CD4-positive, alpha-beta T cell treated with Interferon gamma for 1 hour (primary cell): ENCODE measurements at places on chromosomes 16 and 17.

- DNase-seq = no peak
Observed at GRCh38 chr16:84450176-84450865, 54.1 kb downstream of the MEAK7 start.

GRCh38 chr16:50664270-50664669 lies 16.8 kb downstream of the SNX20 start:
- no peak for DNase-seq

GRCh38 chr16:817001-817906 lies 16.7 kb upstream of the GNG13 start:
- DNase-seq = no peak

- no peak for DNase-seq
Observed at GRCh38 chr17:17493249-17493985, 2.8 kb downstream of the RASD1 start.

DNA sequence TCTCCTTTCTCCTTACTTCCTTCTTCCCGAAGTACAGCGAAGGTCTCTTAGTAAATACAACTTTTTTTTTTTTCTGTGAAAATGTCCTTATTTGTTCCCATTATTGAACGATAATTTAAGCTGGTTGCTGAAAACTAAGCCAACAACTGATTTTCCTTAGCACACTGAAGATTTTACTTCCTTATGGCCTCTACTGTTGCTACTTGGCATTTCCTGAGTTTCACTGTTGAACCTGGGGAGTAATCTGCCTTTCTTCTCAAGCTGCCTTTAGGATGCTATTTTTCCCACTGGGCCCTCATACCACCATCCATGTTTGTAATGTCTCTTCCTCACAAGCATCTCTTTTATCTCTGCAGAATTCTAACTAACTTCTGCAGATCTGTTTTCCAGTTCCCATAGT lies 26.1 kb downstream of the UBE2O start:
- no peak for DNase-seq

DNA sequence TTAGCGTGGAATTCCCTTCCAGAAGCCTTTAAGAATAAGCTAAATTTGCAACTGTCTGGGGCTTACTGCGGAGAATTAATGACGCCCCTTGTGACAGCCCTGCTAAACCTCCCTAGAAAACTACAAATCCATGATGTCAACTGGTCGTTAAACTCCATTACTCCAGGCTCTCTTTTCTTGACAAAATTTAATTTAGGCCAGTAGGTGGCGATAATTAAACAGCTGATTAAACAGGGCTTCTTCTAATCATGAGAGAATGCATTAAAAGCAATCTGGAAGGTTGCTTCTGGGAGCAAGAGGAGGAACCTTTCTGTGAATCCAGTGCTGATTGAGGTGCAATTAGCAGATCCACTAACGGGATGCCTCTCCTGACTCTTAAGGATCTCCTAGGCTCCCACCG lies 8.1 kb upstream of the NLRP1 start:
- DNase-seq = no peak

- no peak for DNase-seq
Observed at GRCh38 chr17:70878879-70879278, 709.5 kb downstream of the KCNJ2 start.

DNA sequence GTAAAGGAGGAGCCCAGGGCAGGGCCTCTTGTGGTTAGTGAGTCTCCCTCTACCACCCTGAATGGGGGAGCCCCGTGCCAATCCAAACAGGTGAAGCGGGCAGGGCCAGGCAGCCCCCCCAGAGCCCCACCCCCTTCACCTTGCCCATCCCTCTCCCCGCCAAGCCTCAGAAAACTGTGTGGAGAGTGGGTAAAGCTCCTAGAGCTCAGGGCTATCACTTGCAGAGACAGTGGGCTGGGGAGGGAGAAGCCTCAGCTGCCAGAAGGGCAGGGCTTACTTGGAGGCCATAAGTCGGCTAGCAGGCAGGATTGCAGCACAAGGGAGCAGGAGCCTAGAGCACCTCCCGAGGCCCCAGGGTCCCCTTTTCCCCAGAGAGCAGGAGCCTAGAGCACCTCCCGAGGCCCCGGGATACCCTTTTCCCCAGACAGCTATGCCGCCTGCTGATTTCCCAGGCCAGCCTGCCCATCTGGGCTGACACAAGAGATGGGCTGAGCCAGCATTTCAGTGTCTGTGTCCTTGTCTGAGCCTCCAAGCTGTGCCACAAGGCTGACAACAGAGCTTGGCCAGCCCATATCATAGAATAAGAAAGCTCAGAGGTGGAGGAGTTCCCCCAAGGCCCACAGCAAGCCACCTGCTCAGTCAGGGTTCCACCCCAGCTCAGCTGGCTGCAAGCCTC lies 6.7 kb upstream of the KRT14 start:
- DNase-seq = no peak

GRCh38 chr16:11994143-11995119 lies 17.9 kb downstream of the SNX29 start:
- peak; percentile 49 for DNase-seq

GRCh38 chr17:36545077-36545464 lies 352 bp downstream of the GGNBP2 start:
- no peak for DNase-seq

- DNase-seq = no peak
Observed at GRCh38 chr16:76175718-76176117, 101.5 kb upstream of the CNTNAP4 start.

DNA sequence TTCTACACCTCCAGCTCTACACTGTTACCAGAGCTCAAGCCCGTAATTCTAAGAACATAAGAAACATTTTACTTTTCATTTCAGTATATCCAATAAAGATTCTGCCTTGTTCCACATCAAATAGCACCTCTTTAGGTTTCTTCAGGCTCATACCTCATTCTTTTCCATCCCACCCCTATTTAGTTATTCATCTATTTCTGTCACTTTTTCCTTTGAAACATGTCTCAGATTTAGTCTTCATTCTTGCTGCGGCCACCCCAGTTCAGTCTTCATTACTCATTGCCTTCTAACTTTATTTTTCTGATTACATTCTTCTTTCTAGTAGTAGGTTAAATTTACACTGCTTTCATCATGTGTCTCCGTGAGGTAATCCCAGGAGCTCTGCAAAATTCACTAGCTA lies 33.5 kb downstream of the PPM1E start:
- no peak for DNase-seq

DNA sequence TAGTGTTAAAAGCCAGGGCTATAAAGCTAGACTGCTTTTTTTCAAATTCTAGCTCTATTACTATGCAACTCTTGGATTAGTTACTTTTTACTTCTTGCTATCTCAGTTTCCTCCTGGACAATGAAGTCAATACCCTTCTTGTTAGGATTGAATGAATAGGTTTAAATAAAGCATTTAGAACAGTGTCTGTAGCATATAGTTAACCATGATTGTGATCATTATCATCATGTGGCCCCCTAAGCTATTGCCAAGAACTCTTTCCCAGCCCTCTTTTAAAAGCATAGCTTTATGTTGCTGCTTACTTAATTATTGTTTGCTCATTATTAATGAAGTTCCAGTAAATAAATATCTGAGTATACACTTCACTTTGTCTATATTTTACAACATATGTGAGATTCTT lies 4.5 kb downstream of the VMP1 start:
- DNase-seq = no peak

DNA sequence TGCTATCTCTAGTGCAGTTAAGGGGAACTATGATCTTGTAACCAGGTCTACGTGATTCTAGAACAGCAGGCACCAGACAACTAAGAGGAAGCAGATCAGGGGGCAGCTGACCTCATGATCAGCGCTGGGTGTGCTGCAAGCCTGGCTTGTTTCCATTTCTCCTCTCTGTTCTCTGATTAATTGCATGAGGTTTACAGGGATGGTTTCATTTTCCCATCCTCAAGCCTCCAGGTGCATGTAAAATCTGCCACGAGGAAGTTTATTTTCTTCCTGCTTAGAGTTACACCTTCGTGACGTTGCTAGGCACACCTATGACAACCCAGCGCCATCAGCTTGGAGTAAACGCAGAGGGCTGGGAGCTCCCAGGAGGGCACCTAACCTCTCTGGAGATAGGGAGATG lies 4.3 kb upstream of the NUPR1 start:
- DNase-seq = peak; percentile 46

DNA sequence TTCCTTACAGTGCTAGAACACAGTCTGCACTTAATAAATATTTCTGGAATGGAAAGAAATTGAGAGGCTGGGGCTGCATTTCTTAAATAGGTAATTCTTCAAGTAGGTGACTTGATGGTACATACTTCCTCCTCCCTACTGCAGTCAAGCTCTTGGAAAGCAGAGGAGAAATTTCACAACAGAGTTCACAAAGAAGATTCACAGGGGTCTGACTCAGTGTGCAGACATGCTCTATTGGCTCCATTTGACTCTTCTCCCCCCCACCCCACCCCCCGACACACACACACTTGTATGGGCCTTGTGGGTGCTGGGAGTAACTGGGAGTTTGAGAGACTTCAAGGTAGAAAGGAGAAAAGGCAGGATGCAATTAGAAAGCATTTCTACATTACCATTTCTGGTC lies 6.2 kb upstream of the MYOCD start:
- DNase-seq = no peak

GRCh38 chr17:42720996-42721583 lies 23.8 kb downstream of the EZH1 start:
- no peak for DNase-seq

GRCh38 chr16:78608305-78608776 lies 508.9 kb downstream of the WWOX start:
- DNase-seq = no peak

GRCh38 chr17:33924104-33924503 lies 331.0 kb upstream of the CCL2 start:
- DNase-seq = no peak

DNA sequence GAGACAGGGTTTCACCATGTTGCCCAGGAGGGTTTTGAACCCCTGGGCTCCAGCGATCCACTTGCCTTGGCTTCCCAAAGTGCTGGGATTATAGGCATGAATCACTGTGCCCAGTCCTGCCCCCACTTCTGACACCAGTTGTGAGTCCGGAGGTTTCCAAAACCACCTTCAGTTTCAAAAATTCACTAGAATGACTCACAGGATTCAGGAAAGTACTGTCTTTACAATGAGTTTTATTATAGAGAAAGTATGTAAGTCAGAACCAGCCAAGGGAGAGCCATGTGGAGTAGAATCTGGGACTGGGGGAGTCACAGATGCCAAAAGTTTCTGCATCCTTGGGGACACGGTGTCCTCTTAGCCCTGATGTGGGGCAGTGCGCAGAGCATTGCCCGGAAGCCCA lies 55.1 kb downstream of the PLD6 start:
- DNase-seq = no peak

DNA sequence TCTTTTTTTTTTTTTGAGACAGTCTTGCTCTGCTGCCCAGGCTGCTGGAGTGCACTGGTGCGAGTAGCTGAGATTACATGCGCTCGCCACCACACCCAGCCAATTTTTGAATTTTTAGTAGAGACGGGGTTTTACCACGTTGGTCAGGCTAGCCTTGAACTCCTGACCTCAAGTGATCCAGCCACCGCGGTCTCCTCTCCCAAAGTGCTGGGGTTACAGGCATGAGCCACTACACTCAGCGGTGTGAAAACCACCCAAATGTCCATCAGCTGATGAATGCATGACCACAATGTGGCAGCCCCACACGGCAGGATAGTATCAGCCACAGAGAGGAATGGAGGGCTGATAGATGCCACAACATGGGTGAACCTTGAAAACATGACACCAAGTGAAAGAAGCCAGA lies 2.1 kb downstream of the P2RX5 start:
- DNase-seq = peak; percentile 61

DNA sequence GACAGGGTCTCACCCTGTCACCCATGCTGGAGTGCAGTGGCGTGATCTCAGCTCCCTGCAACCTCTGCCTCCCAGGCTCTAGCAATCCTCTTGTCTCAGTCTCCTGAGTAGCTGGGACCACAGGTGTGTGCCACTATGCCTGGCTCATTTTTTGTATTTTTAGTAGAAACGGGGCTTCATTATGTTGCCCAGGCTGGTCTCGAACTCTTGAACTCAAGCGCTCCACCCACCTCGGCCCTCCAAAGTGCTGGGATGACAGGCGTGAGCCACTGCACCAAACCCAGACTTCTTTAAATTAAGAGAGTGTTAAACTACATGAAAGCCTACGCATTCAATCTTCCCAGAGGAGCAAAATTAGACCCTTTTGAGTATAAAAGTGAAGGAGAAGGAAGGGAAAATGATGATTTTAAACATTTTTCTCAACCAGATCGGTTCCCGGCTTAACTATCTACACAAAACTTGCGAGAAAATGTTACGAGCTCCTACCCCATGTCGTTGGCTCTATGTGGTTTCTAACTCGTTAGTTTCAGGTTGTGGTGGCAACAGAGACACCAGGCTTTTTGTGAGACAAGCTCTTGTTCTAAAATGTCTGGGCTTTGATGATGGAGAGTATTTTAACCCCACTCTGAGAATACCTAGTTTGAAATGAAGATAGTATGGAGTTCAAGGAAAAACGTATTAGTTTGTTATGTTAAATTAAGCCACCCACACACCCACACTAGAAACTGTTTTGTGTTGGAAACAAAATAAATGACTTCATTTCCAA lies 26.3 kb downstream of the STAT5B start:
- peak; percentile 56 for DNase-seq

- DNase-seq = no peak
Observed at GRCh38 chr16:83721676-83722075, 86.1 kb upstream of the HSBP1 start.

DNA sequence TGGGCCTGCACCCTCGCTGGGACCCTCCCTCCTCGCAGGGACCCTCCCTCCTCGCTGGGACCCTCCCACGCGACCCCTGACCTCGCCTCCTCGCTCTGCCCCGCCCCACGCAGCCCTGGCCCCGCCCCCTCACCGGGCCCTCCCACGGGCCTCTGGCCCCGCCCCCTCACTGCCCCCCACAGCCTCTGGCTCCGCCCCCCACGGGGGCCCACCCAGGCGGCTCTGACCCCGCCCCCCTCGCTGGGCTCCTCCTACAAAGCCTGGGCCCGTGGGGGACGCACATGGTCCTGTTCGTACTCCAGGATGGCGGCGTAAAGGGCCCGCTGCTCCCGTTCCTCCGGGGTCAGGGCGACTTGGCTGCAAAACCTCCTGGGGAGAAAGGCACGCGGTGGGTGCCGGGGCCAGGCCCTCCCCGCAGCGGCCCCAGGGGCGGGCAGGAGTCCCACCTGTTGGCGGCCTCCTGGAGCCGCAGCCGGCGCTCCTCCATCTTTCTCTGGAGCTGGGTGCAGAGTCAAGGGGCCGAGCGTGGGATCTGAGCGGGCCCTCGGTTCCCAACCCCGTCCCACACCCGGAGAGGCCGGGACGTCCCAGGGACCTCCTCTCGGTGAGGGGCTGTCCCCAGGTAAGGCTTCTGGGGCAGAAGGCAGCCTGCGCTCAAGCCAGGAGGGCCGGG lies 9.0 kb downstream of the VPS9D1 start:
- DNase-seq = peak; percentile 69

- no peak for DNase-seq
Observed at GRCh38 chr17:16129441-16130205, 85.7 kb downstream of the NCOR1 start.

- DNase-seq = no peak
Observed at GRCh38 chr17:9269350-9270035, 248.2 kb downstream of the NTN1 start.

DNA sequence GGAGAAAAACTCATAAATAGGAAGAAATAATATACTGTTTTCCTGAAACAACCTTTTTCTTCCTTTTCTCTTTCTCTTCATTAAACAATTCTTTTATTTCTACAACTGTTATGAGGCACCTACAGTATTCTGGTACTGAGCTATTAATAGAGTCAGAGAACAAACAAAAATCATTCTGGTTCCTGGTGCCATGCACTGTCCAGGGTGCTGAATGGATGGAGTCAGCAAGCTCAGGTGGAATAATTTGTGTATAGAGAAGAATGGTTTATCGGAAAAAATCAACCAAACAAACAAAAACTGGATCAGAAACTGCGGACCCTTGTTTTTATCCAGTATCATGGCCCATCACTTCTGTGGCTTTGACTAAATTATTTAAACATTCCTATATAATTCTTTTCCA lies 430.3 kb upstream of the GOT2 start:
- no peak for DNase-seq

- peak; percentile 84 for DNase-seq
Observed at GRCh38 chr16:89217388-89218191, at the start of gene ZNF778. Gene ZNF778, plus strand, starts transcription at chr16:89217703. Its CDS starts 3,425 bp downstream, at chr16:89221128.
